ENCODE measurements at places on chromosomes 6 and 20. TPM values are rescaled to one million over a fixed set of nuclear protein-coding genes. Genes with fewer than 3 reads are reported as not detected.

- no peak for DNase-seq
These were observed 95.5 kb downstream of the THBS2 start for GRCh38 chr6:169158174-169158573.

- no peak for DNase-seq
These were observed 169.2 kb downstream of the OR2B2 start for GRCh38 chr6:27742833-27743573.

- DNase-seq, result peak; percentile 78
These were observed 40.6 kb downstream of the TOX2 start for GRCh38 chr20:43955062-43955749.

DNA sequence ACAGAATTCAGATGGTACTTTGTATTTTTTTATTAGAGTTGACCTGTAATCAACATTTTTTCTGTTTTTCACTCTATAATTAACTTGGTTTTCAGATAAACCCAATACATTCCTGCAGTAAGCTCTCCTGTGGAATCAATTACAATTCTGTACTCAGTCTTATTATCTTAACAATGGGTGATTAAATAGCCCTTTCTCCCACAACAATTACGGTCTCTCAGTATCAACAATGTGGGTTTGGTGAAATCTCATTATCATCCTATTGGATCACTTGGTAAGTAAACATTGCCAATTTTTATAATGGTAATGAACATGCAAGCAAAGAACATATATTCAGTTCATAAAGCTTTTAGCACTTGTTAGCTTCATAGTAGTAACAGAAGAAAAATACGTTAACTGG is 438.9 kb upstream of the EPHA7 start:
- no peak for DNase-seq

The JPH2 gene
- 0.46 TPM for total RNA-seq

The VARS1 gene
- 101 TPM for total RNA-seq

GRCh38 chr6:112437058-112437457 is 89.9 kb downstream of the RFPL4B start:
- no peak for DNase-seq

The WFDC12 gene
- total RNA-seq, result not detected

- no peak for DNase-seq
These were observed 35.1 kb upstream of the RFPL4B start for GRCh38 chr6:112311950-112312547.

GRCh38 chr6:119348748-119349360 is 707 bp downstream of the MAN1A1 start:
- DNase-seq, result peak; percentile 44

DNA sequence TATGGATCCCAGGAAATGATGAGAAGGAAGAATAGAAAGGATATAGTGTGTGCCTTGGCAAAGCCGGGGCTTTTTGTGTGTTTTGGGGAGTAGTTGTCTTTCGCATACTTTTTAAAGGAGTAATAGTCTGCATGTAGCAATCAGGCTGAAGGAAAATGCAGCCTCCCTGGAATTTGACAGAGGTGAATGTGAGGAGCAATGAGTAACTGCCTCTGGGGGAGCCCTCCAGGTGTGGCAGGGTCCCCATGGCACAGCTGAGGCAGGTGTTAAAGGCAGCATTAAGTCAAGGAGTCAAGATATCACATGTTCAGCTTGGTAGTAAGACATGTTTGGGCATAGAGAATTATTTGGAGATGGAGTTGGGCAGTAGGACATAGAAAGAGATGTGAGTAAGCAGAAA is 203.1 kb downstream of the C6orf118 start:
- DNase-seq, result no peak

GRCh38 chr6:62393608-62394007 is 107.6 kb upstream of the KHDRBS2 start:
- no peak for DNase-seq

GRCh38 chr6:44002593-44003344 is 124.5 kb downstream of the MRPL14 start:
- peak; percentile 79 for DNase-seq

- DNase-seq, result no peak
These were observed 158.3 kb upstream of the OGFRL1 start for GRCh38 chr6:71130277-71130676.

GRCh38 chr6:88499436-88499835 is 333.3 kb upstream of the CNR1 start:
- DNase-seq, result no peak

DNA sequence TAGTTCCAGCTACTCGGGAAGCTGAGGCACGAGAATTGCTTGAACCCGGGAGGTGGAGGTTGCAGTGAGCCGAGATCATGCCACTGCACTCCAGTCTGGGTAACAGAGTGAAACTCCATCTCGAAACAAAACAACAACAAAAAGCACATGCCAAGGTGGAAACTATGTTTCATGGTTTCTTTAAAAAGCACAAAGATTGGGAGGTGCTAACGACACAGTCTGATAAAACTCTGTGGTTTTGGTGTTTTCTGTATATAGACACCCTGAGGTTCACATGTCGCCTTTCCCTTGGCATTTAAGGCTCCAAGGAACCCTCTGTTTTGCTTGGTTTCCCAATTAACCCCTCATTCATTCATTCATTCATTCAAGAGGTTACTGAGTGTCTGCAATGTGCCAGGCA is 253.4 kb upstream of the SULF2 start:
- no peak for DNase-seq

DNA sequence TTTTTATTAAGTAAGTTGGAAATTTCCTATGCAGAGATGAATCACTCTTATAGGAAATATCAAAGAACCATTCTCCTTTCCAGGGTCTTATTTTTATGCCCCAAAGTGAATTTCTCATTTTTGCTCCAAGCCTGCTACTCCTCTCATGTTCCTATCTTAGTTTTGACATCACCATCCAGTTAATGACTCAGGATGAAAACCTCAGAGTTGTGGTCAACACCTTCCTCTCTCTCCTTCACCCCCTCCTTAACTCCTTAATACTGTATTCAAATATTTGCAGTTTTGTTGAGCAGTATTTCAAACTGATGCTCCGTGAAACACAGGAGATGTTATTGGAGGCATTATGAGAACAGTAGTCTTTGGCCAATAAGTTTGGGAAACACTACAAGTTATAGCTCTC is 64.1 kb downstream of the NRN1 start:
- no peak for DNase-seq

GRCh38 chr6:150176659-150177058 is 33.8 kb downstream of the PPP1R14C start:
- DNase-seq, result no peak

GRCh38 chr6:27575594-27576361 is 102.9 kb upstream of the ZNF184 start:
- DNase-seq, result no peak

DNA sequence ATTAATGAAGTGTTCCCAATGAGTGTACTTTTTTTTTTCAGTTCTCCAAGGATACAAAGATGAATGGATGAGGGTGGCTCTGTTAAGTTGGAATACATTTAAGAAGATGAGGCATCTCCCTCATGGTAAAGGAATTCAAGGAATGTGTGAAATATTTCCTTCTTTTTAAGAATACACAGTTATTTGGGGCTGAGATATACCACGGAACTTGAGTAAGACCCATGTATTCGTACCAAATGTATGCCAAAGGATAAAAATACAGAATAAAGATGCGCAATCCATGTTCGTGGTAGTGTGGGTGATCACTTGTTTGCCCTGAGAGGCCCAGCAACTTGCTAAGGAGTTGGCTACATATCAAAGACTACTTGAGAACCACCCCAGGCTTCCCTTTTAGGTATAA is 164.2 kb upstream of the TCF21 start:
- DNase-seq, result no peak

DNA sequence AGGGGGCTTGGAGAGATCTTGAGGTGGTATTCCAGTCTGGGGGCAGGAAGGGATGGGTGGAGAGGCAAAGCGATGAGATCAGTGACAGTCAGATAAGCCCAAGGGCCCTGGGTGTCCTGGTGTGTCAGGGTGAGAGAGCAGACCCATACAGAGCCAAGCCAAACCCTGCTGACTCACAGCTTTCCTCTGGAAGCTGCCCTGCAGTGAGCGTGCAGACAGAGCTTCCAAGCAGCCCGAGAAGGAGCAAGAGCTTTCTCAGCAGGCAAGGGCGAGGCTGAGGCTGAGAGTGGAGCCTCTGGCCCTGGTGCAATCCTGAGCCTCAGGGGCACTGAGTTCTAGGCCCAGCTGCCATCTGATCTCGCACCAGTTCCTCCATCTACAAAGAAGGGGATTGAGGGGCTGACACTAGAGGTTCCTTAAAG is 91.1 kb upstream of the HIVEP1 start:
- no peak for DNase-seq

DNA sequence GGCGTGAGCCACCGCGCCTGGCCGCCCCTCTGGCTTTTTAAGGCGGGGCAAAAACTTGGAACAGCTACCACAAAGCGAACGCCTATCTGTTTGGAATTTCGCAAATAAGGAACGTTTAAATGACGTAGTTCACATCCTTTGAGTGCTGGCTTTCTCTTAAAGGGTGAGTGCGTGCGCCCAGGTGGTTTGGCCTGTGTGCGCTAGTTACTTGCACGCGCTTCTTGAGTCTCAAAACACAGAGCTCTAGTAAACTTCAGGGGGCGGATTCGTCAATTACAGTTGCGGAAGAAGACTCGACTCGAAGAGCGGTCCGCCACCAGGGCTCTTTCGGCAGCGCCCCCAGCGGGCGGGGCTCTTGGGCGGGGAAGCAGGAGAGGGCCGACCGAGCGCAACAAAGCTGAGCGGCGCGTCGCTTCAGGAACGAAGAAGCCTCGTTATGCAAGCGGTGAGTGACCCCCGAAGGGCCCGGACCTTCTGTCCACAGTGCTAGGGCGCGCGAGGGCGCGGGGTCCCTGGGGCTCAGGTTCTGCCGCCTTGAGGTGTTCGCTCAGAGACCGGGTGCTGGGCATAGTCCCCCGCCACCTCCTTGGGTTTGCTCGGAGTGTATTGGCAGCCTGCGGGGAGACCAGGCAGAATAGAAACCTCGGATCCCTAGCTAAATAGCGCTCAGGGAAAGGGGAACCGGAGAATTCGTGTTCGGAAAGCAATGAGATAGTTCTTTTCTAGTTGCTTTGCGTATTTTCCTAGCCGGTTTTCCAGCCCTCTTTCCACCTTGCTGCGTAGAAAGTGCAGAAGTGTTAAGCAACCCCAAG is at the start of gene SYCP2L:
Gene SYCP2L, plus strand, starts transcription at position 362 of the 812 bp plus-strand sequence. Its CDS starts 75 bp downstream, at position 437.
- DNase-seq, result peak; percentile 21

The TFAP2D gene
- total RNA-seq, result not detected

The CCN6 gene
- 0.25 TPM for total RNA-seq

DNA sequence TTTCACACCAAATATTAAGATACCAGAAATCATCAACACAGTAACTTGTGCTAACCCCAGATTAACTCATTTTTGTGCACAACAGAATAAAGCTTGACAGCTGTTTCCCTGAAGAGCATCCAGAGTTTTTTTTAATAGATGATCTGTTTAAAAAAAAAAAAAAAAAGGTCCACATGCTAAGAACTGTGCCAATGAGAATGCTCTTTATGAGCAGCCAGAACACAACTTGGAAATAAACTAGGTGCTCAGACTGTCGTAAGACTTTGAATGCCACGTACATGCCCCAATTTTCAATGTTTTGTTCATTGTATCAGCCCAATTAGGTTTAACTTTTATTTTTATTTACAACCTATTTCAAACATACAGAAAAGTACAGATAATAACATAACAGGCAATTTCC is 47.3 kb downstream of the STAU1 start:
- DNase-seq, result no peak

GRCh38 chr6:159254186-159254585 is 85.0 kb downstream of the FNDC1 start:
- no peak for DNase-seq

DNA sequence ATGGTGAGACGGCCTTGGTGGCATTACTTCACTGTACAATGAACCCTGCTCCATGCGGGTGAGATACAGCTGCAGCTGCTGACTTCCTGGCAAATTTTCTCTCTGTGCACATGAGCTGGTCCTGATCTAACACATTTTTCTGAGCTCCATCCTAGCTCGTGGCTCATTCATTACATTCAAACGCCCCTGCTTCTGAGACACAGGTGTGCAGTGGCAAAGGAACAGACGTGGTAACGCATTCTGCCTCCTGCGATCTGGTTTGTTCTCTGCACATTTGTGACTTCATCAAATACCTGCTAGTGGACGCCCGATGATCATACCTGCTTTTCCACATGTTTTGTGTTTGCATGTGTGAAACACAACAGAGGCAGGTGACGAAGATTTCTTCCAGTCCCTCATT is 189.6 kb upstream of the PDE10A start:
- no peak for DNase-seq

DNA sequence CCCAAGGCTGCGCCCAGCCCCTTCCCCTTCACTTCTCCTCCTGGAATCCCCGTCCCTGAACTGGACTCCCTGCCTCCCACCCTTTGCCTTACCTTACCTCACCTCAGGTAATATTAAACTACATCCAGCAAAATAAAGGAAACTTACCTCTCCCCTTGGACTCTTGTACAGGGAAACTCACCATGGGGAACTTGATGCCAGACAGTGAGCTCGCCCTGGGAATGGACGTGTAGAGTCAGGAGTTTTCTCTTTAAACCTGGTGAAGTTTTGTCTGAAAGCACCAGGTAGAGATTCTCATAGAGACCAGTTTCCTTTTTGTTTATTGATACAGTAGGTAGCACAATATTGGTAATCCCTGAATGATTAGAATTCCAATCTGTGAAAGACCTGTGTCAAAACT is 544 bp upstream of the HLA-C start:
- DNase-seq, result no peak

DNA sequence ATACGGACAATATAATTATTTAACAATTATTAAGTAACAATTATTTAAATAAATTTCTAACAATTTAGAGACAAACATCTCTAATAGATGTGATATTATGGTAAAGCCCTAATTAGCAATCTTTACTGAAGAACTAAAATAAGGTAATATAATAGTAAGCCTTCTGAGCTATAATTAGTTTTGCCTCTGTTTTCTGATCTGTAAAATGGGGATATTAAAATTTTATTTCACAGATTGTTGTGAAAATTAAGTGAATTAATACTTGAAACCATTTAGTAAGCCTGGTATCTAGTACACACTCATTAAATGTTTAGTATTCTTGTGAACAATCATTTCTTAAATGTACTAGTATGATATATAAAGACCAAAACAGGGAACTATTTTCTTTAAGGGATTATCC is 70.3 kb downstream of the CDK19 start:
- DNase-seq, result no peak

The PACSIN1 gene
- total RNA-seq, result not detected

The SIM1 gene
- total RNA-seq, result 0.07 TPM

- no peak for DNase-seq
These were observed 30.2 kb upstream of the GGTLC1 start for GRCh38 chr20:24018796-24019195.

- DNase-seq, result no peak
These were observed 702 bp upstream of the TNFAIP3 start for GRCh38 chr6:137866200-137866913.

DNA sequence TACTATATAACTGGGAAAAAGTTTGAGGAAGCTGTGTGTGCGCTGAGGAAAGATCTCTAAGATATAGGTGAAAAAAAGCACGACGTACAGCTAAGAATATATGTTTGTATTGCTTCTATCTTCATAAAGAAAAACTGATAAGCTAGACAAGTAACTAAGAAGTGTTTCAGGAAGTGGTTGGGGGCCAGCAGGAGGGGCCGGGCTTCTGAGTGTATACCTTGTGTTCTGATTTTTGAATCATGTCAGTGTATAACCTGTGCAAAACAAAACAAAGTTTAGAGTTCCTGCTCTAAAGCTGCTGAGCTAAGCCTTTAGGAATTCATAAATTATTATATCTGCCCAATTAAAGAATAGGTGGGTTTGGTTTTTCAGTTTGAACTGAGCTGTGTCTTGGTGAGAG is 7.9 kb upstream of the OSER1 start:
- DNase-seq, result peak; percentile 63

The CST4 gene
- total RNA-seq, result not detected

GRCh38 chr6:10332111-10332510 is 82.8 kb downstream of the TFAP2A start:
- no peak for DNase-seq
